ENCODE measurements at places on chromosomes 11 and 22. TPM values are rescaled to one million over a fixed set of nuclear protein-coding genes. Genes with fewer than 3 reads are reported as not detected.

KCNK4 gene
- total RNA-seq = not detected

MMP7 gene
- total RNA-seq = not detected

PDE3B gene
- total RNA-seq = 135 TPM

NAALAD2 gene
- total RNA-seq = not detected

CSTPP1 gene
- total RNA-seq = 13.6 TPM

C11orf86 gene
- total RNA-seq = not detected

FOLR3 gene
- total RNA-seq = not detected

KIF18A gene
- 21.4 TPM for total RNA-seq

SPON1 gene
- total RNA-seq = 15.2 TPM

CTSW gene
- 47.2 TPM for total RNA-seq

C11orf91 gene
- not detected for total RNA-seq

INSC gene
- 0.10 TPM for total RNA-seq

NFRKB gene
- 42.0 TPM for total RNA-seq

DKK3 gene
- not detected for total RNA-seq

TRIM5 gene
- 28.9 TPM for total RNA-seq

YPEL4 gene
- total RNA-seq = 0.86 TPM

ROBO4 gene
- not detected for total RNA-seq

KRTAP5-11 gene
- not detected for total RNA-seq

MS4A15 gene
- not detected for total RNA-seq

MYO7A gene
- total RNA-seq = not detected
